Right renal pelvis (tissue), 4 donors: ENCODE measurements at places on chromosomes 1 and 21. TPM values are rescaled to one million over a fixed set of nuclear protein-coding genes. Genes with fewer than 3 reads are reported as not detected.

DNA sequence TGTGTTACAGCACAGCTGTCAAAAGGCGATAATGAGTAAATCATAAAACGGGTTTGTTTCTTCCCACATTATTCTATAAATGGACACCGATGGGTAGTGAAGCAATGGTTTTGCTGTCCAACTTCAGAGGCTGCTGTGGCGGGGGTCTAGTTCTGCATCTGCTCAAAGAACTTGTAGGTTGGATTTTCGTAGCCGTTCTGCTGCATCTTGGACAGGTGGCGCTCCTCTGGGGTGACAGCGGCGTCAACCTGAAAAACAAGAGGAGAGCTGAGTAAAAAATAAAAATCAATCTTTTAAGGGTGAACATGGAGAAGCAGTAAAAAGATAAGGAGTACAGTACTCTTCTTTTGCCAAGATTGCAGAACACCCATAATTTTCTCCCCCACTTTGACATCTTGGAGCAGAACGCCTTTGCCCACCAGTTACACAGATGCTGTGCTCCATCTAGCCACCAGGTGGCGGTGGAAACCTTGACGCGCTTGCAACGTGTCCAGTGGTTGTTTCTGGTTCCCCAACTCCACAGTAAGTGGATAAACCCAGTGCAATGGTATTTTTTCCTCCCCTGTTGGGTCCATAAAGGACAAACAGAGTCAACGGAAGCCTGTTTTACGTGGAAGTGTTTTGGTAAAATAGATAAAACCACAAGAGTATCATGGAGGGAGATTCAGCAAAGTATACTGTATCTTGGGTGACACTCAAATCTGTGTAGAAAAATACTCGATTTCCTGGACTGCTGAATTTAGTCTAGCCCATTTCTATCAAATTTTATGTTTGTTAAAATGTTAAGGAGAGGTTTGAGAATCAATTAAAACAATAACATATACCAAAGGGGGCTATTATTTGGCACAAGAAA lies 147.0 kb downstream of the GABPA start:
- DNase-seq, result no peak

GRCh38 chr1:233025157-233025556 lies 74.7 kb downstream of the NTPCR start:
- no peak for DNase-seq

- no peak for DNase-seq
Measured at GRCh38 chr1:204295671-204296070, 64.1 kb downstream of the PLEKHA6 start.

- DNase-seq, result no peak
Measured at GRCh38 chr1:19512545-19512944, 27.2 kb upstream of the CAPZB start.

GRCh38 chr1:29122682-29123052 lies 1.0 kb downstream of the TMEM200B start:
- no peak for DNase-seq

GRCh38 chr1:41768583-41768982 lies 150.1 kb downstream of the HIVEP3 start:
- DNase-seq, result no peak

DNA sequence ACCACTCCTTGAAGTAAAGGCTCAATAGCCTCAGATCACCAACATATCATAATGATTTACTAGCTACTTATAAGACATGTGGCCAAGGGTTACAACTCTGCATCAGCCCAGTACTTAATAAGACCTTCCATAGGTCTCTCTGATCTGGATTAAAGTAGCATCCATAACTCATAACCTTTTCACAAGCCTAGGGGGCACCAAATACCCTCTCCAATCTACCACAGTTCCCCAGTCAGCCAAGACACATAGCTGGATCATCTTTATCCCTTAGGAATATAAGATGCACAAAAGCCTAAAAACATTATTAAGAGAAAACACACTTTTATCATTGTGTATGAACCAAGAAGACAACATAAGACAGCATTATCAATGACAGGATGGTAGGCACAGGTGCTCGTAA lies 22.1 kb downstream of the SSX2IP start:
- no peak for DNase-seq

GRCh38 chr1:1989789-1990188 lies 13.8 kb downstream of the CFAP74 start:
- no peak for DNase-seq

GRCh38 chr1:16224472-16224871 lies 12.0 kb upstream of the ARHGEF19 start:
- DNase-seq, result no peak

DNA sequence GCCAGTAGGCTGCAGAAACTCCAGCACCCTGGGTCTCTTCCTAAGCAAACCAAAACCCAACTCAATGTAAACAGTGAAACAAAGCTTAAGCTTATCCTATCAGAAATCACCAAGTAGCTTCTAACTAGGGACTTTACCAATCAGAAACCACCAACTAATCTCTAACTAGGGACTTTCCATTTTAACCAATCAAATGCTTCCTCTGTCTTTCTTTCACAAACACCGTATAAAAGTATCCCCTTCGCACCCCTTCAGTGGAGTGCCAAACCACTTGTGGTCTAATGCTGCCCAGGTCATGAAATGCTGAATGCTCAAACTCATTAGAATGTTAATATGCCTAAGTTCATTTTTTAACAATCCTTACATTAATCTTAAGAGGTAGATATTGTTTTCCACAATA lies 250.5 kb upstream of the DUSP10 start:
- DNase-seq, result no peak

DNA sequence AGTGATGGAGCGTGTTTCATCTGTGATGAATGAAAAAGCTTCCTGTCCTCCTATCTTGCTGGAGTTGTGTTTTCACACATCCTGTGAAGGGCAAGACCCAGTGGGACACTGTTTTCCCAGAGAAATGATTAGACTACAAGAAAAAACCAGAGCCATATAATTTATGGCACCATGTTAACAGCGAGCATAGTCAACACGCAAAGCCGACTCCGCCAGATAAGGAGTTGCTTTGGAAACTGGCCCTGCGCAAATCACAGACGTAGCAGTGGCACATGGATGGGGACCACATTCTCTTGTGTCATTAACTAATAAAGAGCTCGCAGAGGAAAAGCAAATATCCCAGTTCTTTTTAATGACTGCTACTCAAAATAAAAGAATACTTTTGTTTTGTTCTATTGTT lies 471.2 kb upstream of the RUNX1 start:
- no peak for DNase-seq

- DNase-seq, result peak; percentile 67
Measured at GRCh38 chr1:63615768-63616420, 22.7 kb downstream of the PGM1 start.

DNA sequence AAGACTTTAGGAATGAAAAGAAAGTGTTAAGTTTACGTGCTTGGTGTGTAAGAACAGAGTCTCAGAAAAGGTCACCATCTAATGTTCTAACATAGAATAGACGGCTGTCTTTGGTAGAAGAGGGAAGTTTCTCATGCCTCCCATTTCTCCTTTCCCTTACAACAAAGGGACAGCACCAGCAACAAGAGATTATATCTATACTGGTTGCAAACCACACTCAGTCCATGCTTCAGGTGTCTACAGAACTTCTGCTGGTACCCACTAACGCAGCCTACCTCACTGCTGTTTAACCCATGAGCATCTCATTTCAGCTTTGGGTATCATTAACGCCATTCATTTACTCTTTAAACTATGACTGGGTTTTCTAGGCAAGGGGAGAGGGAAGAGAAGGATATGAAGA lies 9.2 kb upstream of the ITPKB start:
- DNase-seq, result no peak

DNA sequence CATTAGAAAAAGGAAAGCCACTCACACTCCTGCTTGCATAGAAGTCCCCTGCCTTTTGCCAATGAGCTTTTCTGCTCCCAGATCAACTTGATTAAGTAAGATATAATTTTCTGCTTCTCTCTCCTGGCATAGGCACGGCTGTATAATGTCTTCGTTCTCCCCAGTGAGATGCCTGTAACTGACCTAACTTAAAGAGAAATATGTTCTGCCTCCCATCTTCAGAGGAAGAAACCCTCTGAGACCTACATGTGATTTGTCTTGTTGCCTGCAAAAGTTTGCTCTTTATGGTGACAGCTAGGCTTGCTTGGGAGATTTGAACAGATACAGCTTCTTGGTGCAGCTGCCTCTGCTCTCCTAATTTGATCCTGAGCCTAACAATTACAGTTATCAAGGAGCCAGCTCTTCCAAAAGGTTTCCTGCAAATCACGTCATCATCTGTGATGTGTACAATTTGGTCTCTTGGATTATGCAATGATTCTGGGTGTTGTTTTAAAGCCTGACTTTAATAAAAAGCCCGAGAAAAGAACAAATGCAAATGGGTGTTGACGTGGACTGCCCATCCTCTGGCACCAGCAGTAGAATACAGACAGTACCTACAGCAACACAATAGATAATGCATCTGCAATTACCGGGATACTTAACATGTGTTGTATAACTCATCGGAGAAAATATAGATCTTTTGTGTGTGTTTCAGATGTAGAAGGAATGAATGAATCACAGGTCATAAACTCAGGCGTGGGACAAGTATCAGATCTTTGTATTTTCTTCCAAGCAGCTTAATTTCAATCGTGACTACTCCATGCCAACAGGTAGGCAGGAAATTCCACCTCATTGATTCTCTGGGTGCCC lies 76.2 kb upstream of the KAZN start:
- no peak for DNase-seq

- no peak for DNase-seq
Measured at GRCh38 chr1:49213301-49213700, 436.6 kb upstream of the BEND5 start.

- no peak for DNase-seq
Measured at GRCh38 chr1:57549300-57549699, 125.4 kb upstream of the DAB1 start.

DNA sequence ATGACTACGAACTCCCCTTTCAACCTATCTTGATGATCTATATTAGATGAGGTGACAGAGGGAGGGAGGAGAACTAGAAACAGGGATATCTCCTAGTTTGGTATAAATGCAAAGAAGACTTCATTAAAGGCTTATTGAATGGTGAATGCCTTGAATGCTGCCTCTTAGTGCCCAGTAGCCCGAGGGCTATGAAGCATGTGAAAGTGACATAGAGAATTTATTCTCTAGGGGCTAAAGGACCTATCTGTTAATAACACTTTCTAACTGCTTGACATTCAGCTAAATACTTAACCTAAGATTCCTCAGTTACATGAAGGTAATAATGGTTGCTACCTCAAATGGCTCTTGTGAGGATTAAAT lies 764.1 kb downstream of the LTN1 start:
- DNase-seq, result no peak

DNA sequence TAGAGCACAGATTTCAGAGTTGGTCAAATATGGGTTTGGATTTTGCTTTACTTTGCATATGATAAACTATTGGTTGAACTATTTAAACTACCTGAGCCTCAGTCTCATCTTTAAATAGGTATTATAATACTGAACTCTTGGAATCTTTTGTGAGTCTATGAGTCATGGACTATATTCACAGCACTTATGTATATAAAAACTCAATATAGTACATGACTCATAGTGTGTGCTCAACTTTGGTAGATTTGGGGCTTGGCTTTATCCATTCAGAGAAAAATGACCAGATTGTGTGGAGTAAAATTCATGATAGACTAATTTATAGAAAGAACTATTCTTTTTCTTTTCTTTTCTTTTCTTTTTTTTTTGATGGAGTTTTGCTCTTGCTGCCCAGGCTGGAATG lies 28.7 kb downstream of the FCRL3 start:
- DNase-seq, result no peak

GRCh38 chr1:24751833-24752232 lies 6.6 kb downstream of the CLIC4 start:
- DNase-seq, result no peak

- no peak for DNase-seq
Measured at GRCh38 chr1:115118611-115119010, 29.3 kb upstream of the TSPAN2 start.

DNA sequence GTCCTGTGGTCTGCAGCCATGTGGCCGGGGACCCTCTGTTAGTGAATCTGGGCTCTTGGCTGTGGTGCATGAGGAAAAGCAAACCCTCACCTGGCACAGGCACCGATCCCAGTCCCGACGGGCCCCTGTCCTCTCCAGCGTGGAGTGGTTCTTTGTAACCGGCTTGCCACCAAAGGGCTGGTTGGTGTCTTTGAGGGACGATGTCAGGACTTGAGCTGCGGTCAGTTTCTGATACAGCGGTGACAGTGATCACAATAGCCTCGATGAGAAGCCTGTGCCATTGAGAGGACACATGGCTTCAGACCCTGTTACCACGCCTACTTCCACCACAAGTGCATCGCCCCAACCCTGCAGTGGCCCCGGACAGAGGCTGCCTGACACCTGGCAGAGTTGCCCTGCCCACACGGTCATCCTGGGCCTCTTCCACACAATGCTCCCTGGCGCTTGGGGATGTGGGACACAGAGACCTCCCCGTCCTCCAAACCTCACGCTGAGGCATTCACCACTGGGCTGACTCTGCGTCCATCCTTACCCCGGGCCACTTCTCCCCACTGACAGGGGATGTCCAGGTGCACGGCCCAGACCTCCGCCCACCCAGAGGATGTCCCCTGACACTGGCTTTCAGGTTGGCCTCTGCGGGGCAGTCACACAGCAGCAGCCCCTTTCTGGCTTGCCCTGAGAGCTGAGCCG lies 18.8 kb upstream of the ACTRT2 start:
- no peak for DNase-seq

- no peak for DNase-seq
Measured at GRCh38 chr1:228090613-228091081, 8.1 kb downstream of the ARF1 start.

- DNase-seq, result no peak
Measured at GRCh38 chr1:56933161-56933560, 32.7 kb downstream of the C8B start.

- no peak for DNase-seq
Measured at GRCh38 chr1:54173681-54174080, 20.9 kb upstream of the CDCP2 start.

DNA sequence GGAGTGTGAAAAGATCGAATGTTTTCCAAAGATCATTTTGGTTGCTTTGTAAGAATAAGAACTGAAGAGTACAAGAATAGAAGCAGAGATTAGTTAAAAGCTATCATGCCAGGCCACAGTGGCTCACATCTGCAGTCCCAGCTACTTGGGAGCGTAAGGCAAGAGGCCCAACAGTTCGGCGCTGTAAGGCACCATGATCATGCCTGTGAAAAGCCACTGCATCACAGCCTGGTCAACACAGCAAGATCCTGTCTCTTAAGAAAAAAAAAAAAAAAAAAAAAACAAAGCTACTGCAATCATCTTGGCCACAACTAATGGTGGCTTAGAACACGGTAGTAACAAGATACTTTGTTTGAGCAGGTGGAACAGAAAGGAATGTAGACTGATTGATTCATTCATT lies 116.2 kb downstream of the EIF4G3 start:
- no peak for DNase-seq

- no peak for DNase-seq
Measured at GRCh38 chr1:73901738-73902137, 296.2 kb downstream of the LRRIQ3 start.

The PAQR6 gene
- polyA plus RNA-seq, result 3.6 TPM

The CTXND2 gene
- 0.06 TPM for polyA plus RNA-seq

The PLA2G2F gene
- polyA plus RNA-seq, result 0.08 TPM

The LCE2C gene
- not detected for polyA plus RNA-seq

The CD1B gene
- 0.61 TPM for polyA plus RNA-seq

The MEX3A gene
- polyA plus RNA-seq, result 50.2 TPM

The RHCE gene
- polyA plus RNA-seq, result 1.2 TPM

The SIK1 gene
- polyA plus RNA-seq, result 1.9 TPM

The ALG14 gene
- 13.3 TPM for polyA plus RNA-seq

The B3GALT2 gene
- 24.8 TPM for polyA plus RNA-seq

The NMNAT2 gene
- 4.6 TPM for polyA plus RNA-seq

The COL9A2 gene
- polyA plus RNA-seq, result 18.8 TPM

The NCAM2 gene
- polyA plus RNA-seq, result 12.4 TPM

The SH2D2A gene
- 0.79 TPM for polyA plus RNA-seq

The SLC5A9 gene
- polyA plus RNA-seq, result 15.4 TPM
